ENCODE measurements at places on chromosomes 16 and 17.

- no peak for DNase-seq
Measured at GRCh38 chr17:31841850-31842194, 17.2 kb downstream of the COPRS start.

- DNase-seq = no peak
Measured at GRCh38 chr17:75693500-75694481, 26.7 kb downstream of the SAP30BP start.

DNA sequence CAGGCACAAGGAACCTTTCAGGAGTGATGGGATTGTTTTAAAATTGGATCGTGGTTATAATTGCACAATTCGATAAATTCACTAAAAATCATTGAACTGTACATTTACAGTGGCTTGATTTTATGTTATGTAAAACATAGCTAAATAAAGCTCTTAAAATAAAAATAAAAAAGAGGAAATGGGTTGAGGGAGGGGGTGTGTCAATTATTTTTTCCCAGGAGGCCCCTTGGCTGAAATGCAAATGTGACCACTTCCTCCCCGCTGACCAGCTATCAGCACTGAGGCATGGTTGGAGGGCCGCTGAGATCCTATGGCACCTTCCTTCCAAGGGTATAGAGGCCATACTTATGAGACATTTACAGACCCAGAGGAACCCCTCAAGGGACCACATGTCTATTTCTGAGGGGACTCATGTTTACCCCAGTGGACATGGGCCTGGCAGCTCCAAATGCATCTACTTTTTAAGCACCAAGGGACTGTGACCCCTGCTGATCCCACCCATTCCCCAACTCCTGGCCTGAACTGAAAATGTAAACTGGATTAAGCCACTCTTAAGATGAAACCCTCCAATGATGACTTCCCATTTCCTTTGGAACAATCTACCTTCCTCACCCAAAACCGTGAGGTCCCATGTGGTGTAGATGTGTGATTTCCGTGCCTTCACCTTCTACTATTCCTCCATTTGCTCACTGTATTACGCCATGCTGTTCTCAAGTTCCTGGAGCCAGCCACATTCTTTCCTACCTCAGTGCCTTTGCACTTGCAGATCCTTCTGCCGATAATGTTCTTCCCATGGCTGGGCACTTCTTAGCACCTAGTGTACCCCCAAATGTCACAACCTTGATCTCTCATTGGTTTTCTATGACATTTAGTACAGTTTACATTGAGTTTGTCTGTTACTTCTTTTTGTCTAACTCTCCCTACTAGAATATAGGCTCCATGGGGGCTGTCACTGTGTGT is 2.8 kb upstream of the IL21R start:
- no peak for DNase-seq

DNA sequence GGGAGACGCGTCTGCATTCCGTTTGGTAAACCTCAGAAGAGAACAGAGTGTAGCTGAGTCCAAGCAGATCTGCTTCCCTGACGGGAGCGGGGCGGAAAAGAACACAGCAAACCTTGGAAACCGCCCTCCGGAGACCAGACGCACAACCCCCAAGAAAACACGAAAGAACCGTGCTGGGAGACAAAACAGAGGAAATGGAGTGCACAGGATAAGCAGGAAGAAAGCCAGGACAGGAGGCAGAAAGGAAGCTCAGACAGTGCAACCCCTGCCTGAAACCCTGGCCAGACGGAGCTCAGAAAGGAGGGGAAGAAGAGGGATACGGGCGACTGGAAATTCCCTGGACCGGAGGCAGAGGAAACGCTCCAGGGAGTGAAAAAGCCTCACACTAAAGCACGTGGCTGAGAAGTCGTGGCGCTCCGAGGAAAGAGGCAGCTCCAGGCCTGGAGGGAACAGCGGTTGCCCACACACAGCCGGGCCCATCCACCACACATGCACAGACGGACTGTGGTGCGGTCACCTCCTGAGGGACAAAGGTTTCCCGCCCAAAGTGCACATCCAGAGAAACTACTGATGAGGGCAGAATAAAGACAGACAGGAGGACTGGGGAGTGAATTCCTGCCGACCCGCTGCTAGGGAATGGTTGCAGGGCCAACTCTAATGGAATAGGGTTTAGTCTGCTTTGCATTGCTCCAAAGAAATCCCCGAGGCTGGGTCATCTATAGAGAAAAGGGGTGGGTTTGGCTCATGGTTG is 10.2 kb downstream of the DPEP1 start:
- DNase-seq = no peak

- no peak for DNase-seq
Measured at GRCh38 chr17:30238387-30239088, 3.0 kb upstream of the SLC6A4 start.

DNA sequence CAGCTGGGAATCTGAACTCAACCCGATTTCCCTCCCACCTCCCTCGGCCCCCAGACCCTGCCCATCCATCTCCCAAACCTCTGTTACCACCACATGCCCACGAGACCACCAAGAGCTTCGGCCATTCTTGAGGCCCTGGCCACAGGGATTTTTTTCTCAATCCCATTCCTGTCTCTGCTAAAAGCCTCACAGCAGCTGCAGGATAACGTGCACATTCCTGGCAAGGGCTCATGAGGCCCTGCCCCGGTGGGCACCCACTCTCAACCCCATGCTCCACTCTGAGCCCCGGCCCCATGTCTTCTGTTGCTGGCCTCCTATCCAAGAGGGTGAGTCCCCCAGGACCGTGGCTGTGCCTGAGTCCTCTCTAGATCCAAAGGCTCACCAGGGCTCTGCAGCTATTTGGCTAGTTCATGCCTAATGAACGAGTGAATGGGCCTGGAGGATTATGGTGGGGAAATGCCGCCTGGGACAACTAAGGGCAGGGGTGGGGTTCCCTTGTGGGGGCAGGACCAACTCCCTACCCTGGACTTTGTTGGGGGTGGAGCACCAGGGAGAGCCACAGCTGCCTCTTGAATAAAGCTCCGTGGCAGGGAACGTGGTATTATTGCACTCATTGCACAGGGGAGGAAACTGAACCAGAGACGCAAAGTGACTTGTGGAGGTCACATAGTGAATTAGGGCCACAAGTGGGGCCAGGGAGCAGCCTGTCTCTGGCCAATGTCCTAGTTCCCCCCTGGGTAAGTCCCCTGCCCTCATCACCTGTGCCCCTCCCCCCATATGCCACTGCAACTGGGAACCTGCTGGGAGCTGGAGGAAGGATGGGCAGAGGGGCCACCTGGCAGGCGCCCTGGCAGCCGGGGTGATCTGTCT is 113.8 kb upstream of the SMURF2 start:
- DNase-seq = no peak

DNA sequence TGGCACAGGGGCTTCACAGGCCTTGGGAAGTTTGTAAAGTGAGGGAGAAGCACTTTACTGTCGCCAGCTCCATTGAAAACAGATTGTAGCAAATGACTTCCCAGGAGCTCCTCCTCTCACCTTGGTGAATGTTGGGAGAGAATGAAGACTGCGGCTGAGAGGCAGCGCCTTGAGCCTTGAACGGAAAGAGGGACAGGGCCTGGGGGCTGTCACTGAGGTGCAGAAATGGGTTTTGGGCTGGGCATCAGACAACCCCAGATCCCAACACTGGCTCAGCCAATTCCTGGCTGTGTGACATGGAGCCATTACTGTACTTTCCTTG is 603 bp upstream of the MRTFB start:
- DNase-seq = no peak
